ENCODE measurements at places on chromosomes 4 and X.

GRCh38 chr4:36322921-36323354 is 41.5 kb downstream of the DTHD1 start:
- DNase-seq = no peak

- DNase-seq = no peak
Measured at GRCh38 chrX:55815546-55815945, 98.0 kb downstream of the RRAGB start.

GRCh38 chrX:134948333-134949241 is 42.2 kb upstream of the SMIM10 start:
- DNase-seq = no peak

DNA sequence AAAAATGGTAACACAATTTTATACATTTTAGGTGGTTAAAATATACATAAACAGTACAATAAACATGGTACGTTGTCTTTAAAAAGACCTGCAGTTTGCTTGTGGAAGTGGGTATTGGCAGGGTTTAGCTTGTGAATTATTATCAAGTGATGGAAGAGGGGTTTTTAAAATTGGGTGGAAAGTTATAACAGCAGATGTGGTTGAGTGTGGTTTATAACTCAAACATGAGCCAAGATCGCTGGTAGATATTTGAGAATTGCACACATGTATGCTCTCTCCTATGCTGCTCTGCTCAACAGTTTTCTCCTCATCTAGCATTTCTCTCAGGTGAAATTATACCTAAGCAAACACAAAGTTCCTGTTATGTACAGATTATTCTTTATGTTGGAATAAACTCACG is 14.0 kb downstream of the EPGN start:
- no peak for DNase-seq

DNA sequence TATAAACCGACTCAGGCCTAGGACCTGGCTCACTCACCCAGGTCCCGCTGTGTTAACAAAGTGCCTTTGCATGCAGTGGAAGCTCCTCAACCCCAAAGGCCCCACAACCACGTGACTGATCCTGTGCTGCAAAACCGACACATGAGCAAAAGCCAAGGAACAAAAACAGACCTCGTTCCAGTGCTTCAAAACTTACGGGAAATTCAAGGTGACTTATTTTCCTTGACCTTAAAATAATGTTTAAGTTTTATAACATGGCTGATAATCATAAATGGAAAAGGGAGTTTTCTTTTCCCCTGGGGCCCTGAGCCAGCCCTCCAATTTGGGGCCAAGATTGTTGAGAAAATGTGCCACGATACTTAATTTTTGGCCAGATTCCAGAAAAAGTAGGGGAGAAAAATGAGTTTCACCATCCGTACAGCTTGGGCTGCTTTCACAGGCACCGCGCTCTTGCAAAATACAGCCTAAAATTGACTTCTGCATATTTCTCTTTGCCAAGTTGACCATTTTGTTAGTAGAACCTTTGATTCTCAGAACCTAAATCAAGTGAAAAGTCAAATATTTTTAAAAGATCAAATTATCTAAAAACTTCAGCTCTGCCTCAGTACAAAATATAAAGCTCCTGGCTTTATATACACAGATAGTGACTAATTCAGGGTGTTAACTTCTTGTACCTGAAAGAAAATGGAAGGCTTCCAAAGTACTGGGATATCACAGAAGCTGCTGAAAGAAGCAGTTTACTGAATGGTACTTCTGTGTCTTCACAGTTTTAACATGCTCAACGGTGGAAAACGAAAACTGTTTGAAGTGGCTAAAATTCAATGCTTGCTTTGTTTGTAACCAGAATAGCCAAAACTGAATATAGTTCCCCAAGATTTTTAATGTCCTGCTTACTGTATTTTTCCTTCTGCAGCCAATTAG is 93.8 kb downstream of the APBB2 start:
- DNase-seq = peak; percentile 44

DNA sequence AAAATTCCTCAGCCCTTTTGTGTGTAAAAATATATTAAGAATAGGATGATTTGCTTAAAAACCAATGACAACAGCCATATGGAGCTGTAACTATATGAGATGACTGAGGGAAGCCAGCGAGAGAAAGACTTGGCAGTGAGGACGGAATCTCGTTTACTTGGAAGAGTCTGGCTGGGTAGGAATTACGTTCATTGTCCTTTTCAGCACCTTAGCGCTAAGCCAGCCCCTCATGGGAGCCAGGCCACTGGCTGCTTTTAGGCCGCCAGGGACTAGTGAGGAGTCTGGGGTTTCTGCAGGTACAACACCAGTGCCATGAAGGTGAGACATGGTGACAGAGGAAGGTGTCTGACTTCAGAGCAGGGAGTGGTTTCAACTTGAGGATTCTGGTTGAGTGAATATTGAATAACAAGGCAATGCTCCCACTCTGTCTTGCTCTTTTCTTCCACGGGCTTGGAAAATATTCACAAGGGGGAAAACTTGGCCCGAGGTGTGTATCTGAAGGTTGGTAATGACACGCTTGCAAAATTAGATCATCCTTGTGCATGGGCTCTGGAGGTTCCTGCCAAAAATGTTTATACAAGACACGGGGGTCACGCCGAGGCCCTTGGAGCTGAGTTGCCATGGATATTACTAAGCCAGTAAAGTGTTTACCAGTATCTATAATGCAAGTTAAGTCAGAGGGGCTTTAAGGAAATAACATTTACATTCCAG is 17.4 kb downstream of the KLF3 start:
- no peak for DNase-seq

- DNase-seq = no peak
Measured at GRCh38 chr4:25454476-25454875, 77.4 kb downstream of the ANAPC4 start.

DNA sequence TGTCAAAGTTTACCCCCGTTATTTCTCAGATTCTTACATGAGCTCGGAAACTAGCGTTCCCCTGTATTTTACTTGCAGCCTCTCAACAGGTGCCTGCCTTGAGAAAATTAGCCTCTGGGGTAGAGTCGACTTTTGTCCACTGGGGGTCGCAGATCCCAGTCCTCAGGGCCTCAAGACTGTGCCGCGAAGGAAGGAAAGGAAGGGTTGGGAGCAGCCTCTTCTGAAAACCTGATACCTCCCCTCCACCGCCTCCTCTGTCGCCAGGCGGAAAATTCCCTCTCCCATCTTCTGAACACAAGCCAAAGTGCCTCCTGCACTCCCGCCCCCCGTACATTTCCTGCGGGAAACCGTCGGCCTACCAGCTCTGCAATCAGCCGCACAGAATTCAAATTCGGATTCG is 44.4 kb upstream of the TMSB15B start:
- peak; percentile 12 for DNase-seq

- DNase-seq = no peak
Measured at GRCh38 chr4:15525080-15525479, 55.4 kb downstream of the CC2D2A start.

DNA sequence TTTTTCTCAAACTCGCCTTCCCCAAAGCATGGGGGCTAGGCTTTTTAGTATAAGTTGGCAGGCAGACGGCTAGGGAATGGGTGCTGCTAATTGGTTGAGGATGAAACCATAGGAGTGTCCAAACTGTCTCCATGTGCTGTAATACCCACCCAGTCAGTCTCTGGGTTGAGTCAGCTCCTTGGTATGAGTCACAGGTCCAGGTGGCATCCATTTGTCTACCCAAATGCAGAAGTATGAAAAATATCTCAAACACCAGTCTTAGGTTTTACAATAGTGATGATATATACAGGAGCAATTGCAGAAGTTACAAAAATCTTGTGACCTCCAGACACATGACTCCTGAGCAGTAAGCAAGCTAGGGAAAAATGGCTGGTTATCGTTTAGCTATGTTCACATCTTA is 27.4 kb upstream of the CCSER1 start:
- no peak for DNase-seq

DNA sequence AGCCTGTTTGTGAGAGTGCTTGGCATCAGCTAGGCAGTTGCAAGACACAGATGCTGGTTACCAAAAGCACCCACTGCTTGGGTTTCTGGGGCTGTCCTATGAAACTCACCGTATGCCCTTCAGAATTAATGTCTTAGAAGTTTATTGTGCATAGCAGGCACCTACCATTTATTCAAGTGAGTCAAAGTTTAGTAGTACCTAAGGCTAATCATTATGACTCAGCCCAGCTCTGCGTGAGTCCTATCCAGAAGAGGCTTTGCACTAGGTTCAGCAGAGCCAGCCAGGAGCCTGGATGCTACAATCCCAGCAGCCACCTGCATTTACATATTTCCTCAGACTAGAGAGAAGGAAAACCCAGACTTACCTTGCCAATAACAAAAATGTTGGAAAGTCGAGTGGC is 4.2 kb downstream of the RPS4X start:
- DNase-seq = no peak

DNA sequence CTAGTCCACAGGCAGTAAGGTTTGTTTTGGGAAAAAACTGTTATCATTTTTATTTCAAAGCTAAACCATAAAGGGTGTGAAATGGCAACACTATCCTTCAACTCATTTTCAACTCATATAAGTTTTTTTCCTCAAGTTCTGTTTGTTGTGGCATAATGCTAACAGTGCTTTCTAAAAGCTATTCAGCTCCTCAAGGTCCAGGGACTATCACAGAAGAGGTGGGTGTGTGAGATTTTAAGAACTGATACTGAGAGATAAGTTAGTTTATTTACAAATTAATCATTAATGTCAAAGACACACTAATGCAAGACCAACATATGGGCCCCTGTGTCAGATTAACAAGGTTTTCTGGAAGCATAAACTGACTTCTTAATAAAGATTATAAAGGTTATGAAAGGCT is 11.8 kb downstream of the UGT2B15 start:
- DNase-seq = no peak

- no peak for DNase-seq
Measured at GRCh38 chrX:150833454-150834056, 64.9 kb downstream of the CD99L2 start.

GRCh38 chr4:108270466-108271450 is 102.0 kb upstream of the LEF1 start:
- DNase-seq = no peak

- DNase-seq = no peak
Measured at GRCh38 chr4:156615066-156615531, 356.5 kb downstream of the PDGFC start.

DNA sequence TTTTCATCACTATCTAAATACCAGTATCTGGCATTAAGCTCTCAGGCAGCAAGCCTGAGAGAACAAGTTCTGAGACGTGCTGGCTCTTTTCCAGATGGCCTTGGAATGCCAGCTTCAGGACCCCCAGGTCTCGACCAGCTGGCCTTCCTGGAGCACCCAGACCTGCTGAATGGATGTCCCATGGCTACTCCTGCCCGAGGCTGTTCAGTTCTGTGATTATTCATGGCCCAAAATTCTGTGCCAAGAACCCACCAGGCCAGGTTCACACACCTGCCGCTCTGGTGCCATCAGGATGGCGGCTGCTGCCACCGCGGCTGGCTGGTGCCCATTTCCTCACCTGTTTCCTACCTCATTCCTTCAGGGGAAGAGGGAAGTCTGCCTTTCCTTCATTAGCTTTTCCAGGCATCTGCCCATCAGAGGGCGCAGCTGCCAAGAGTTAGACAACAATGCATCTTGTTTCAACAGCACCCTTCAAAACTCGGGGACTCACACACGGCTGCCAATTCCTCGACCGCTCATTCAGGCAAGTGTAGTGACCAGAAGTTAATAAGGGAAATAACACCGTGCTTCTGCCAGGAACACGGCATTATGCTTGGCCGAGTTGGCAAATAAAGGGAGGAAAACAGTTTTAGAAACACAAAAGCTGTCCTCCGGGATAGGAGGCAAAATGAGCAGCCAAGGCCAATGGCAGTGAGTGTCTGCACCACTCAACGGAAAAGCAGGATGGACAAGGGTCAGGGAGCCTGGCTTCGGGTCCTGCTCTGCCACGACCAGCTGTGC is 173.8 kb downstream of the NSUN7 start:
- peak; percentile 23 for DNase-seq

DNA sequence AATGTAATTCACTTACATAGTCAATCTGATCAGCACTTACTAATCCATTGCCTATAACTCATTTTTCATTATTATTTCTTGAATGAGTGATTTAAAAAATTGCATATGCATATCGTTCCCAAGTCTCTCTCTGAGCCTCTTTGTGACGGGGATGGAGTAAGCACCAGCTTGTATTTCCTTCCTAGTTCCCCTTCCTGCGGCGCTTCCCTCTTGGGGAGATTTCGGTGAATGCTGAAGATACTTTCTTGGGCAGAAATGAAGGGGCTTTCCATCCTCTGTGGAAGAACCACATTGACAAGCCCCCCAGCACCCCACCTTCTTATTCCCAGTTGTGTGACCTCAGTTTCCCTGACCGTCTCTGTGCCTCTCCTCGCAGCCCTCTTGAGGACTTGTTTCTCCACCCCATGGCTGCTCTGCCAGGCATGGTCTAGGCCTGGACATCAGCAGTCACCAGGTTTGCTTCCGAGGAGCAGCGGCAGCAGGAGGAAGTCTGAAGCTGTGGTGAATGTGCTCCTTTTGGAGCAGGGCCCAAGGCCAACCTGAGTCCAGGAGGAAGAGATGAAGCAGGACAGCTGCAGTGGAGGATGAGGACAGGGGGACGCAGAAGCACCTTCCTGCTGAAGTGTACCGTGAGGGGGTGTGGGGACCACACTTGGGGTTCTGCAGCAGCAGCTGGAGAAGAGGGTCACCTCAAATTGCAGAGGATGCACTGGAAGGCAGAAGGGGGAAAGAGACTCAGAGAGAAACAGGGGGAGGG is 124.9 kb downstream of the IRF2 start:
- no peak for DNase-seq

- no peak for DNase-seq
Measured at GRCh38 chr4:26863512-26863911, 2.9 kb downstream of the STIM2 start.

DNA sequence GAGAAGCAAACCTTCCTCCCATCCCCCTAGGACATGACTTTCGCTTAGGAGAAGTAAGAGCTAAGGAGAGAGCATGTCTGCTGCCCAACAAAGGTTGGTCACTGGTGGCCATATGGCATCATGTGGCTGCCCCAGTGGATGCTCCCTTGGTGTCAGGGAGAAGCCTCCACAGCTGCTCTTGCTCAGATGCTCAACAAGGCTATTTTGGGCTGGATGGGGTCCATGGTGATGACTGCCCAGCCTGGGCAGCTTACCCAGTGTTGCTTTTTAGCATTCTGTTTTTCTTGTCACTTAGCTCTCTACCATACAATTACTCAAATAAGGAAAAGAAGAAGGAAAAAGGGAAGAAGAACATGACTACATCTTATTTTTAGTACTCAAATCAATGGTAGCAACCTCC is 48.9 kb upstream of the PPARGC1A start:
- DNase-seq = no peak

GRCh38 chr4:2334826-2335728 is 73.2 kb upstream of the MXD4 start:
- no peak for DNase-seq

All from nucleus accumbens (tissue), 56 donors.